ENCODE measurements at places on chromosomes 4 and X.

DNA sequence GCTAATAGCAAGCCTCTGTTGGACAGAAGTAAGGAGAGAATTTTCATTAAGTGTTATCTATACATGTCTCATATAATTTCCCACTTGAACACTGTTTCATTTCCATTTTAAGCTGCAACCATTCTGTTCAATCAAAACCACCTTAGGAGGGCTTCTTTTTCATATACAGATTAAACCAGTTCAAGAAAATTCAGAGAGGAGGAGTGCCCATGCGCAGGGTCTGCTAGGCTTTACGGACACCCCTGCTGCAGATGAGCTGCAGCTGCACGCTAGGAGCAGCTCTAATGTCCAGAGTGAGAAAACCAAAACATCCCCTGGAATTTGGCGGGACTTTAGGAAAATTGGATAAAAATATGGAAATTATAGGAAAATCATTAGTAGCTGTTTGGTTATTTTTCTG is 541.0 kb downstream of the SPRY1 start:
- DNase-seq: no peak

- no peak for DNase-seq
These were observed 450.3 kb upstream of the PCDH7 start for GRCh38 chr4:30269850-30270249.

- DNase-seq: no peak
These were observed 26.3 kb upstream of the TNIP3 start for GRCh38 chr4:121190389-121190788.

- peak; percentile 84 for DNase-seq
These were observed 125.2 kb downstream of the STIM2 start for GRCh38 chr4:26985873-26986272.

DNA sequence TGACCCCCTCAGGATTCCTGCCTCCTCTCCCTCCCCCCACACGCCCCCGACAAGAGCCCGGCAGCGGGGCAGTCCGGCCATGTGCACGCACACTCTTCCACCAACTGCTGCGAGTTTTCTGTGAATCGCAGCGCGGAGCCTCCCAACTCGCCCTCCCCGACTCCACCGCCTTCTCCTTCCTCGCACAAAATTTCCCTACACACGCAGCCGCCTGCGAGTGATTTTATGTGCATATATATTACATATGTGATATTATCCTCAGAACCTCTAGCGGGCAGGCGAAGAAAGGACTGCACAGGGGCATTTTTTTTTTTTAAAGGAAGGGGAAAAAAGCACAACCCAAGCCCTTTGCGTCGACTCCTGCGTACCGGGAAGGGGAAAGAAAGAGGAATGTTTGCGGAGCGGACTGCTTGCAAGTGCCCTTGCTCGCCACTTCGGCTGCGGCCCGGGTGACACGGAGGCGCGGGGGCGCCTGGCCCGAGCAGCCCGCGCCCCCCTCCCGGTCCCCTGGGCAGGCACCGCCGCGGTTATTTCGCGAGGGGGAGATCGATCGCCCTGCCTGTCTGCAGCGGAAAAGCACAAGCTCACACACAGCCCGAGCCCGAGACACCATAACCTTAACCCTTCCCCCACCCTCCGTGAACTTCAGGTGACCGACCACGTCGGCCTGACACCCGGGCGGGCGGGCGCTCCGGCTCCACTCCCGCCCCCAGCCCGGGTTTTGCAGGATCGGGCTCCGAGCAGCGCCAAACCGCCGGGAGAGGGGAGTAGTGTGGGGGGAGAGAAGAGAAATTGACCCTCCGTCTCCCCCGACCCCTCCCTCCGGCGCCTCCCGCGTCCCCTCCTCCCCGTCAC is 2.3 kb downstream of the ZNF827 start:
- DNase-seq: peak; percentile 78

GRCh38 chrX:74603040-74603439 is 11.4 kb downstream of the RLIM start:
- DNase-seq: no peak

- no peak for DNase-seq
These were observed 27.4 kb downstream of the HOPX start for GRCh38 chr4:56653461-56654237.

DNA sequence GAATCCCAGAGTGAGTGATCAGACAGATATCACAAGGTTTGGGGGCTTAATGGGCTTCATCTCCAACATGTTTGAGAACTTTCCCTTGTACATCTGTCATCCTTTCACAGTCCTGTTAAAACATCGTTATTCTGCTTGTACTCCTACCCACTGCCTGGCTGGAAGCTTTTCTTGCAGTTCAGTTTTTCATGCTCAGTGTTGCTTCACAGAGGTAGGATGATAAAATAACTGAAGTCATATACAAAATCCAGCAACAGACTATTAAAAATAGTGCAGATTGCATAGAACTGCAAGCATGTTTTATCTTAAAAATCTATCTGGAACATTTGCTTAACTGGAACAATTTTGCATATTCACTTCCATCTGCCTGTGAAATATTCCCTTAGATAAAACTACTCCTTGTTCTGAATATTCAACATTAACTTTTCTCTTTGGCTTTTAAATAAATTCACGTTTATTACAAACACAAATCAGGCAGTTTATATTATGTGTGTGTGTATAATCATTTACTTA is 579.6 kb upstream of the IGFBP7 start:
- no peak for DNase-seq

- DNase-seq: no peak
These were observed 1.0 kb downstream of the TBC1D9 start for GRCh38 chr4:140754918-140755773.

- no peak for DNase-seq
These were observed 1159.3 kb upstream of the TENM3 start for GRCh38 chr4:181083757-181084361.

DNA sequence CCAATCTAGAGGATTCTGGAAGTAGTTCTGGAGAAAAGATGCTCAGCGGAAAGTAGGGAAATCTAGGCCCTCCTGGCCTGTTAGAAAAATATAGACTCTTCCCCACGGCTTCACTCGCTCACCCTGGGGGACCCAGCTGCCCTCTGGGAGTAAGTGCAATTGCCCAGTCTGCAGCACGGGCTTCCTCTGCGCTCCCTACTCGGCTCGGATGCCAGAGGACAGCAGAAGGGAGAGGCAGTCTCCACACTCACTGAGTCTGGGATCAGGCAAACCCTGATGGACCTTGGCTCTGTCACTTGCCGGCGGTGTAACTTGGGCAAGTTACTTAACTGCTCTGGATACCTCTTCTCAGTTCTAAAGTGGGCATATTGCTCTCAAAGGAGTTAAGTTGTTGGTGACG is 2.1 kb downstream of the SHISA3 start:
- DNase-seq: no peak

- no peak for DNase-seq
These were observed 16.4 kb upstream of the PRSS12 start for GRCh38 chr4:118369231-118369630.

- no peak for DNase-seq
These were observed 5.7 kb downstream of the CITED1 start for GRCh38 chrX:72299891-72300630.

DNA sequence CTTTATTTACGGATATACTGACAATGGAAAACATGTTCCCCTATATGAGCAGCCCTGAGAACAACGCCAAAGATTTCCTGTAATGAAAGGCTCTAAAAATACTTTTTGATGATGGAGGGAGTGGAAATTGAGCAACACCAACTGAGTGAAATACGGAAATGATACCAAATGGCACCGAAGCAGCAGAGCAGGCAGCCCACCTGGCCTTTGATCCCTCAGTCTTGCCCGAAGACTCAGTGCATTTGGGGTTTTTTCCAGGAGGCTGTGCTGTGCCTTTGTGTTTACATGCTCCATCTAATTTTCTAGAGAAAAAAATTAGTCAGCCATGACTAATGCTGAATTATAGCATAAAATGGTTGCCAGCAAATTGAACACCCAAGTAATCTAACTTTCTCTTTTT is 169.9 kb upstream of the RBPJ start:
- DNase-seq: peak; percentile 51

DNA sequence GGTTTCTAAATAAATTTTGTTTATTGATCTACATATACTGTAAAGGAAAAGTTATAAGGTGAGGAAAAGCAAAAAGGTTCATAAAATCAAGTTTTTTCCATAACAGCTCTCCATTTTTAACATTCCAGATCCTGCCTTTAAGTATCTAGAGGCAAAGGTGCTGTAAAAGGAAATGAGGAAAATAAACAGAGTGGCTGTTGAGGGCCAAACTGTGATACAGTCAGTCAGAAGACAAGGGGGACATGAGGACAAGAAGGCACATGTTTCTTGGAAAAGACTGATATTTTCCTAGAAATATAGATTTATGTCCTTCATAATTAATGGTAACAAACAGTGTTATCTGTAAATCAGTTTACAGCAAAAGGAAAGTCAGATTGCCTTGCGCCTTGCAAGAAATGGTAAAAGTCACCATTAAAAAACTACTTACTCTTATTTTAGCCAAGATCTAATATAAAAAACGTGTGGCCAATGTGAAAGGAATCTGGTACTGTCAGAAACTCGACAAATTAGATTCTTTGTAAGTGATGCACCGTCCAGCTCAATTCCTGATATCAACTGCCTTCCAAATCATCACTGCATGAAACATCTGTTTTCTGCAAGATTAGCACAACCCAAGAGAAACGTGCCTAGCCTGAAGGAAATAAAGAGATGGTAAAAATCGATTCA is 34.0 kb upstream of the VEGFD start:
- peak; percentile 22 for DNase-seq

DNA sequence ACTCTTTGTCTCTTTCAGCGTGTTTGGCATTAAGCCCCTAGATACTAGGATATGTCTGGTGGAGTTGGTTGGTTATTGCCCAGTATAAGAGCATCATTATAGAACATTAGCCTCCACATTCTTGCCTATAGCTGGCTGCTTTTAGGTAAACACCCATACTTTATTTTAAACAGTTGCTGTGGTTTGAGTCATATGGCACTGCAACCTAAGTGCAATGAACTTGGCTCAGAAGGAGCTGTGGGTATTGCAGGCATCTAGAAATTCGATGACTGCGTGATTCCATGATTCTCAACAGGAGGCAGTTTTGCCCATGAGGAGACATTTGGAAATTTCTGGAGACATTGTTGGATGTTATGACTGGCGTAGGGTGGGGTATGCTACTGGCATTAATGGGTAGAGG is 49.5 kb downstream of the DCLK2 start:
- DNase-seq: no peak

DNA sequence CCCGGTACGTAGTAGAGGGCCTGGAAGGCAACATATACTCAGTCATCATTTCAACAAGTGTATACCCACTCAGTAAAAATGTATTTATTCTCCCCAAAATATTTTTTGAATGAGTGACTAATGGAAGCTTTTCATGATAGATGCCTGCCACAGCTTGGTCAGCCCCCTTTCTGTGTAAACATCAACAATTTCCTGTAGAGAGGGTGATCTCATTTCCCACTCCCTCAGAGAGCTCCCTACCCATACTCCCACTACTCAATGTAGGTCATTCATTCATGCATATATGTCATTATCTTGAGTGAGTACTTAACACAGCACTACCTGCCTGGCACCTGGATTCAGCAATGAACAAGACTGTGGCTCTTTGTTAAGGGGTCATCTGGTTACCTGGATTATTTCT is 81.9 kb downstream of the STK32B start:
- DNase-seq: no peak

DNA sequence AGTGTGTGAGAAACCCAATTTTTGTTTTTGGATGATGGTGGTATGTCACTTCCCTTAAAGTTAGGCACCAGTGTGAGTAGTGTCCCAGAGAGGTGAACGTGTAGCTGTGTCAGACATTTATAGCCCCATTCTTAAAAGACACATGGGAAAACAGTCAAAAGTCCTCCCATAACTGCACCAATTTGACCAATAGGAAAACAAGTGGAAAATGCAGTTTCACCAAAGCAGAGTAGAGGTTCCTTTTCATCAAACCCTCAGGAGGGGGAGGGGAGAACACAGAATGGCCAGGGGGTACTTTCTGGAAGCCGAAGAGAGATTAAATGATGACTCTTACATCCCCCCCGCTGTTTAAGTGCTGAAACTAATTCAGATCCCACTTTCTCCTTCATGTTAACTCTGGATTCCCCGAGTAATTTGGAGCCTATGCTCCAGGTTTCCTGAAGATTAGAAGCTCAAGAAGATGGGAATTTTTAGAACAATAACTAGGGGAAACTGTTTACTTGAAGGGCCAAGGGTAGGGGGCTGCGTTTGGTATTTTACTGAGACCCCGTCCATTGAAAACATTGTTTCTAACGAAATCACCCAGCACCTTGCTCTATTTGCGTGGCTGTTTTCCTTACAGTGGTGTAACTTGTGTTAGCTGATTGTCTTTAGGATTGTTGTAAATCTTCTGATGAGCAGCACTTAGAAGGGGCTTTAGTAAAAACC is 2.1 kb upstream of the LEF1 start:
- DNase-seq: no peak

DNA sequence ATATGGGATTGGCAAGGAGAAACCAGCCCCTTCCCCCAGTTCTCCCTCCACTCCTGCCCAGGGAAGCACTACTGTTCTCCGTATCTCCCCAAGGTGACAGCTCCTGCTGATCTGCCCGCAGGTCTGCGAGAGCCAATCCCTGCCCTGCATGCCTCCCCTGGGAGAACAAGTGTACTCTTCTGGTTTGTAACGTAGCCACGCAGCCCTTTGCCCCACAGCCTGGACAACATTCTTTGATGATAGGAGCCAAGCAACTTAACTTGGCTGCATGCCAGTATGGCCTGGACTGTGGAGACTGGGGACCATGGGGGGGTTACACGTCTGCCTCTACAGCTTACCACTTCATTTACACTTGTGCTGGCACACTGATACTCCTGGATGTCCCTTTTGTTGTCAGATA is 2.0 kb downstream of the STBD1 start:
- DNase-seq: no peak

- peak; percentile 57 for DNase-seq
These were observed 61.0 kb downstream of the ANXA3 start for GRCh38 chr4:78612398-78613178.

- DNase-seq: peak; percentile 53
These were observed 62.4 kb upstream of the WDFY3 start for GRCh38 chr4:85028910-85029309.

DNA sequence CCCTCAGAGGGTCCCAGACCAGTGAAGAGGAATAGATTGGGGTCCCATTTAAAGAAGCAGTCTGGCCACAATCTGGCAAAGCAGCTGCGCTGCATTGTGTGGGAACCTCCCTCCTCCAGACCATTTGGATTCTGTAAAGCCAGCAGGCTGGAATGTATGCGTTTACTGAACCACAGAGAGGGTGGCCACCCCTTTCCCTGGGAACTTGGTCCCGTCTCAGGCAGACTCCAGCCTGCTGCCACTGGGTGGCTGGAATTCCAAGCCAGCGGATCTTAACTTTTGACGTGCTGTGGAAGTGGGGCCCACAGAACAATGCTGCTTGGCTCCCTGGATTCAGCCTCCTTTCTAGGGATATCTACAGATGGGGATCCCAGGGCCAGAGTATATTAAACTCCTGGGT is 307.2 kb downstream of the DACH2 start:
- no peak for DNase-seq
